ENCODE measurements at places on chromosomes 3 and 15.

GRCh38 chr15:80587816-80588456 lies 107.2 kb upstream of the ABHD17C start:
- no peaks in the 10 kb centered on the region for H3K4me1 ChIP-seq
- H3K36me3 ChIP-seq, result no peaks in the 10 kb centered on the region
- no peak overlapping the region for H3K4me3 ChIP-seq
- peaks cover 15% of the 10 kb centered on the region for H3K27me3 ChIP-seq

GRCh38 chr3:56839784-56840715 lies 38.3 kb upstream of the ARHGEF3 start:
- H3K4me3 ChIP-seq, result no peak overlapping the region
- no peak for DNase-seq
- H3K4me1 ChIP-seq, result peaks cover 13% of the 10 kb centered on the region
- peaks cover 24% of the 10 kb centered on the region for H3K36me3 ChIP-seq

- no peak overlapping the region for H3K27ac ChIP-seq
- no peaks in the 10 kb centered on the region for H3K4me1 ChIP-seq
- no peaks in the 10 kb centered on the region for H3K27me3 ChIP-seq
- H3K36me3 ChIP-seq, result no peaks in the 10 kb centered on the region
These were observed 95.7 kb downstream of the ROBO1 start for GRCh38 chr3:79672075-79672474.

DNA sequence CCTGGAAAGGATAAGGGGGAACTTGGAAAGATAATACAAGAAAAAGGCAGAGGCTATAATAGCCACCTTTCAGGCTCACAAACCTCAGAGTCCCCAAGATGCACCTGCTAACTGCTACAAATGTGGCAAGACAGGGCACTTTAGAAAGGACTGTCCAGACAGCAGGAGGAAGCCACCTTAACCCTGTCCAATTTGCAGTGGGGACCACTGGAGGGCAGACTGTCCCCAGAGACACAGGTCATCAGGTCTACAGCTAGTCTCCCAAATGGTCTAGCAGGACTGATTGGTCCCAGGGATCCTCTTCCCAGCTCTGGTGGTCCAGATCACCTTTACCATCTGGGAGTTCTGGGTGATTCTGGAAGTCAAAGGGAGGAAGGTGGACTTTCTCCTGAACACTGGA lies 882.5 kb upstream of the GBE1 start:
- no peak overlapping the region for H3K4me3 ChIP-seq
- no peak for DNase-seq
- no peaks in the 10 kb centered on the region for H3K36me3 ChIP-seq
- H3K27me3 ChIP-seq, result no peaks in the 10 kb centered on the region

DNA sequence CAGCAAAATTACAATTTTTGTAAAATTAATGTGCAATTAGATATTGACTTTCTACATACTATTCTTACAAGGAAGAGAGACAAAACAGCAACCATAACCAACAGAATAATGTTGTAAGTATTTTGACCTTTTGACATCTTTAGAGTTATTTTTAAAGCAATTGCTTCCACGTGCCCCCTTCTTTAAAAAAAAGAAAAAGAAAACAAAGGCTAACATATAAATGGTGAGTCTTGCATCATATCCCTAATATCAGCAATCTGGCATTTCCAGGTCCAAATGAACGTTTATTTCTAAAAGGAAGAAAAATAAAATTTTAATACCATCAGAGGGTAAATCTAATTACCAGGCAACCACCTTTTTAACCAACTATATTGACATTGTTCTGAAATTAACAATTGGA lies 19.3 kb upstream of the STRIT1 start:
- no peak overlapping the region for H3K27ac ChIP-seq
- no peaks in the 10 kb centered on the region for H3K27me3 ChIP-seq
- H3K36me3 ChIP-seq, result no peaks in the 10 kb centered on the region
- no peaks in the 10 kb centered on the region for H3K4me1 ChIP-seq

Data from activated naive CD4-positive, alpha-beta T cell treated with anti-CD3 and anti-CD28 coated beads, Interleukin-2, amount 10 ng/mL, durations not matched to agents 7 days and 5 days (primary cell).